ENCODE measurements at places on chromosomes 5 and 9.

GRCh38 chr9:137194909-137195308, 5.6 kb downstream of the TPRN start:
- no peak for ATAC-seq

GRCh38 chr5:53063176-53063575, 46.4 kb downstream of the MOCS2 start:
- ATAC-seq, result no peak

GRCh38 chr5:167352801-167353200, 938.6 kb upstream of the WWC1 start:
- no peak for ATAC-seq

GRCh38 chr9:77005216-77005615, 14.2 kb upstream of the FOXB2 start:
- no peak for ATAC-seq
